ENCODE measurements at places on chromosomes 6 and 20.

GRCh38 chr6:112800439-112800838 lies 453.3 kb downstream of the RFPL4B start:
- DNase-seq: no peak

- DNase-seq: no peak
Observed at GRCh38 chr6:85404564-85405174, 45.2 kb upstream of the NT5E start.

DNA sequence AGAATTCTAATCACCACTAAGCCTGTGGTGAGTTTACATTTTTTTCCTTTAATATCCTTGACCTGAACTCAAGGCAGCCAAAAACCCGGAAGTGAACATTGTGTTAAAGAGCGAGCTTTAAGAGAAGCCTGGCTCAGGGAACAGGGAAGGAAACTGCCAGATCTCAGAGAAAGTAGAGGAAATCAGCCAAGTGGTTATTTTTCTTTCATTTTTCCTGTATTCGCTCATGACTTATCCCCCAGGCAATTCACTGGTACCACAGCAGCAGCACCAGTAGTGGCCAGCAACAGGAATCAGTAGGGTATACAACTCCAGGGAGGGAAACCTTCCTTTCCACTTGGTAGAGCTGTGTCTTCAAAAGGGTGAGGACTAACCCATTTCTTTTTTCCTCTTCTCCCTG lies 89.6 kb upstream of the HMGCLL1 start:
- no peak for DNase-seq

GRCh38 chr6:13328875-13329183 lies 492 bp upstream of the TBC1D7 start:
- DNase-seq: no peak

DNA sequence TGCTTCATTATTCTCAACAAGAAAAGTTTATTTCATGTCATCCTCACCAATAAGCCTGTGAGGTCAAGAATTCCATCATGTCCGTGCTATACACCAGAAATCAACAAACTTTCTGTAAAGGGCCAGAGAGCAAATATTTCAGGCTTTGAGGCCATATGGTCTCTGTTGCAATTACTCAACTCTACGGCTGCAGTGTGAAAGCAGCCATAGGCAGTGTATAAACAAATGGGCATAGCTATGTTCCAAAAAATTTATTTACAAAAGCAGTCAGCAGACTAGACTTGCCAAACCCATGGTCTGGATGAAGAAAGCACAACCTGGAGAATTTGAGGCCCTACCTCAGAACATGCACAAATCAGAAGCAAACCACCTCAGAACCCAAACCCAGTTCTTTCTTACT lies 118.5 kb downstream of the PCSK2 start:
- no peak for DNase-seq

DNA sequence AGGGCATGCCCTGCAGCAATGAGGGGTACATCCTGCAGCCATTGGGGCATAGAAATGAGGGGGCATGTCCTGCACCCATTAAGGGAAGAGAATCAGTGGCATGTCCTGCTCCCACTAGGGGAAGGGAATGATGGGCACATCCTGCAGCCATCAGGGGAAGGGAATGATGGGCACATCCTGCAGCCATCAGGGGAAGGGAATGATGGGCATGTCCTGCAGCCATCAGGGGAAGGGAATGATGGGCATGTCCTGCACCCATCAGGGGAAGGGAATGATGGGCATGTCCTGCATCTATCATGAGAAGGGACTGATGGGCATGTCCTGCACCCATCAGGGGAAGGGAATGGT lies 49.7 kb downstream of the PSMB1 start:
- DNase-seq: no peak

DNA sequence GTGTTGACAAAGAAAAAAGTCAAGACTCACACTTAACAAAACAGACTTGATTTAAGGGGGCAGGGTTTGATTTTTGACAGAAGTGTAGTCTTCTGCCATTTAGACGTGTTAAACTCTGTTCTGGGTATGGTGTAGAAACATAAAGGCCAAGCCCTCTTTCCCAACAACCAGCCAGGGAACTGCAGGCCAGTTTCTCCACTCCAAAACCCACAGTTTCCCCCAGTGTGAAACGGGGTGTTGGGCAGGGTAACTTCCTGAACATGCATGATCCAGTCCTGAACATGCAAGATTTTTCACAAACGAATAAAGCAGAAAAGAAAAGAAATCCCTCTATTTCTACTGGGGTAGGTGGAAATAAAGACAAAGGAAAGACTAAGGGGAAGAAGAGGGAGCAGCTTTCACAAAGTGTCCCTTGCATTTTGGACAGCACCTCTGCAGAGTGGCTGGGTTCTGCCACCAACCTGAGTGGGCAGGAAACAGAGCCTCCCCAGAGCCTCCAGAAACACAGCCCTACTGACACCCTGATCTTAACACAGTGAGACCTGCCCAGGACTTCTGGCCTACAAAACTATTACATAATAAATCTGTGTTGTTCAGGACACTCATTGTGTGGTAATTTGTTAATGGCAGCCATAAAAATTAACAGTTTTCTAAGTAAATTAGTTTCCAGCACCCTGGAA lies 7.5 kb downstream of the APMAP start:
- DNase-seq: no peak
